ENCODE measurements at places on chromosomes 12 and 14. TPM values are rescaled to one million over a fixed set of nuclear protein-coding genes. Genes with fewer than 3 reads are reported as not detected.

DNA sequence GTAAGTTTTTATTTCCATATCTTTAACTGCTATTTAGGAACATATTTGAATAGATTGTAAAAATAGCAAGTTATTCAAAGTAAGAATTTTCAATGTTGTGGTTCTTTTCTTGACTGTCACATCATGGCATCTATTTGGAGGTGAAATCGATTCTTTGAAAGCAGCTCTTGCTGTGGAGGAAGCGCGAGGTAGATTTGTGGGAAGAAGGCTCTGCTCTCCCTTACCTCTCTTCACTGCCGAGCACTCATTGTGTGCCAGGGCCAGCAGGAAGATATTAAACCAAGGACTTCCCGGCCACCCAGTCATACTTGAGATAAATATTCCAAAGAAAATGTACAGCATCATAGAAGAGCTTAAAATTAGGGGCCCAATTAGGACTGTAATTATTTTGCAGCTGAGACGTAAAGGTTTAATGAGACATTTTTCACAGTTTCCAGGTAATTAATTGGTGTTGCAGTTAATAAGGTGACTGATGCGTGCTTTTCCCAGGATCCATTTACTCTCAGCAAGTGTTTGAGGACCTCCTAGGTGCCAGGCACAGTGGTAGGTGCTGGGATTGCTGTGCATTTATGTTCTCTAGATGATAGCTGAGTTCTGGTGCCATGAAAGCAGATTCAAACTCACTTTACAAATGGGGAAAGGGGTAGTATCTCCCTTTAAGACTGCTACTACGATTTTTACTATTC is 89.2 kb upstream of the DYNC1H1 start:
- peaks cover 95% of the 10 kb centered on the region for H3K4me1 ChIP-seq
- H3K27me3 ChIP-seq = no peaks in the 10 kb centered on the region
- no peak overlapping the region for H3K4me3 ChIP-seq
- H3K27ac ChIP-seq = peak overlapping the region; percentile 65

DNA sequence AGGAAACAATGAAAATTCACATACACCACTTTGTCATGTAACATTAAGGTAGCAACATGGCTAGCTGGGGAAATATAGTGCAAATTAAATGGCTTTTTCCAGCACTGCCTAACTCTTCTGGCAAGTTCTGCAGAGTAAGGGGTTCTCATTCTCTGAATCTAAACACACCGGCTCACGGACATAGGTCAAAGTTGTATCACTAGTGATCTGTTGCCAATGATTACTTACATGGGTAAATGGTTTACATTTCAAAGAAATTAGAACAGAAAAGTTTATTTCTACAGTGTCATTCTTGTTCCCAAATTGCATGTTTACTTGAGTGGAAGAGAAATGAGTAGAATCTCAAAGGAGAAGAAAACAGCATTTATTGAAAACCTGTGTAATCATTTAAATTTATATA is 381.9 kb downstream of the PRKD1 start:
- no peak overlapping the region for H3K4me3 ChIP-seq
- H3K36me3 ChIP-seq = no peaks in the 10 kb centered on the region
- no peaks in the 10 kb centered on the region for H3K27me3 ChIP-seq
- no peaks in the 10 kb centered on the region for H3K4me1 ChIP-seq

GRCh38 chr14:72552236-72552635 is 341.7 kb downstream of the DPF3 start:
- H3K36me3 ChIP-seq = no peaks in the 10 kb centered on the region
- H3K27ac ChIP-seq = no peak overlapping the region
- no peaks in the 10 kb centered on the region for H3K27me3 ChIP-seq
- no peaks in the 10 kb centered on the region for H3K4me1 ChIP-seq
- H3K4me3 ChIP-seq = no peak overlapping the region

DNA sequence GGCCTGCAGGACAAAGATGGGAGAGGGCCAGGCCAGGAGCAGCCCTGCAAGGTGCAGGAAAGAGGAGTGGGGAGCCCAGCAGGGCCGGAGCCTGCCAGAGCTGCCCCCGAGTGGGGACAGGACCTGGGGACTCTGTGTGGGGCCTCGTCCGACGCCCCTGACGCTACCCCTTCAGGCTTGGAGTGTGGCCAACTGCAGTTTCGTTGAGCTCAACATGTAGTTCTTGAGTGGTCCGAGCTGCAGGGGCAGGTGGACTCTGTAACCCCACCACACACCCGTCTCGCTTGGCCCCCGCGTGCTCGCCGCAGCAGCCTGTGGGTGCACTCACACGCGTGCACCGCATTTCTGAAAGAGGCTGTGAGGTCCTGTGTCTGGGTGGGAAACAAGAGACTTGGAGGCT is 2.0 kb downstream of the ASPG start:
- H3K27me3 ChIP-seq = peaks cover 5% of the 10 kb centered on the region
- H3K4me3 ChIP-seq = no peak overlapping the region
- no peak overlapping the region for H3K27ac ChIP-seq
- H3K4me1 ChIP-seq = no peaks in the 10 kb centered on the region

DNA sequence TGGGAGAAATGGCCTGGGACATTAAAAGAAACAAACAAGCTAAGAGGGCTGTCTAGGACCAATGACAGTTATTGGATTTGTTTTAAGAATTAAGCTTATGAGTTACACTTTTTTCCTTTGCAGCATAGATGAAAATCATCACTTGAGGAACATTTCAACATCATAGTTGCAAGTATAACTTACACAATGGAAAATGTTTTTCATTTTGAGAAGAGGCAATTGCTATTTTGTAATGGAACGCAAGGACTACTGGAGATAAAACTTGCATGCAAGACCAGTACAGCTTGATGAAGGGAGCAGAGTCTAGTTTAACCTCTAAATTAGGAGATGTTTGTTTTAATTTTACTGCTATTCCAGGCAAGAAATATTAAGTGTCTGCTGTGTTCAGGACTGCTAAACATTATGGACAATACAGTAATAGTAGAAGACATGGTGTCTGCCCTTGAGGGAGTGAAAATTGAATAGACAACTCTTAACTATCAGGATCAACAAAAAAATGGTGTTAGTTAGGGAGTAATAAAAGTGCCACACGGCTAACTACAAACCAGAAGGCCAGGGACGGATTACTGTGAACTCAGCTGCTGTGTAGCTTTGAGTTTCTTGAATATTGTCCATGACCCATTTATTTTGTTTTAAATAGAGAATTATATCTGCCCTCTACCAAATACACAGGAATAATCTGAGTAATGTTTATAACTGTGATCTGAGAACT is 374.5 kb downstream of the RAD51B start:
- no peak overlapping the region for H3K27ac ChIP-seq
- DNase-seq = no peak
- no peaks in the 10 kb centered on the region for H3K36me3 ChIP-seq
- no peak overlapping the region for H3K4me3 ChIP-seq

DNA sequence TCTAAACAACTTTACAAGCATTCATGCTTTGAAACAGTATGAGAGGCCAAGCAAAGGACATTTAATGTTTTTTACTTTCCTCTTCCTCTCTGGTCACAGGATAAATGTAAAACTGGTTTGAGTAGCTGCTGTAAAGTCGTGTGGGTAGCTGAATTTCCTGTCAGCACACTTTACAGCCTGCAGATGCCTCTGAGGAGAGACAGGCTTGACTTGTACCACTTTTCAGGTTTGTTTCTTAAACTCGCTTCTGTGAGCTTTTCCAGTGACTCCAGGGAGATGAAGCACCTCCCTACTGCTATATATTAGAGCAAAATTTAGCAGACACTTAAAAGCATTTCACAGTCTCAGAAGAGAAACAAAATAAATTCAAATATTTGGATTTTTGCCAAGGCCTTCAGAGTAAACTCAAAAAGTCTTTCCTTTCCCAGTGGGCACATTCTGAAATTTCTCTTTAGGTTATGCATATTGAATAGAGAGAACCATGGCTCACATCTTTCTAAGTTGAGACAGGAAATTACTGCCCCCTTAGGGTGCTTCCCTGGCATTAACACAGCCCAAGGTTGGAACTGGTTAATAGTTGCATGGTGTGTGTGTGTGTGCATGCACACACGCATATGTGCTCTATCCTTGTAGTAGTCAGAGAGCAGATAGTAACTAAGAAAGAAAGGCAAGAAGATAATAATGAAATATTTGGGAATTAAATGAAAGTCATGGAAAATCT is 557.3 kb upstream of the MIS18BP1 start:
- no peak overlapping the region for H3K4me3 ChIP-seq
- no peaks in the 10 kb centered on the region for H3K36me3 ChIP-seq
- DNase-seq = no peak
- no peaks in the 10 kb centered on the region for H3K27me3 ChIP-seq
- H3K27ac ChIP-seq = no peak overlapping the region
- H3K4me1 ChIP-seq = no peaks in the 10 kb centered on the region

DNA sequence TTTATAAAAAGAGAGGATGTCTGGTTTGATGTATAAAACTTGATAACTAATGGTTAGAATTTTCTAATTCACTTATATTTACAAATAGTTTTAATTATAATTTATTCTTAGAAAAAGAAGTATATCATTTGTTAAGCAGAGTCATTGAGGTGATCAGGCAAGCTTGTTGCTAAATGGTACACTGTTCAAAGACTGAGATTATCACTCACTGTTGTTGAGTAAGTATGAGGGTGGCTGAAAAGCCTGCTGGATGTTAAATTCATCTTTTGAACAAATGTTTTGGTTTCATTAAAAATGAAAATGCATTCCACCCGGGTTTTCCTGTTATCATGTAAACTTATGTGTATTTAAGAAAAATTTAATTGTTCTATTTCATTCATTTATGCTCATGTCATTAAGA is 451.8 kb downstream of the ADAMTS20 start:
- H3K4me3 ChIP-seq = no peak overlapping the region
- DNase-seq = no peak
- no peak overlapping the region for H3K27ac ChIP-seq
- no peaks in the 10 kb centered on the region for H3K27me3 ChIP-seq
- H3K4me1 ChIP-seq = no peaks in the 10 kb centered on the region

- H3K4me3 ChIP-seq = no peak overlapping the region
- no peaks in the 10 kb centered on the region for H3K36me3 ChIP-seq
- no peak for DNase-seq
- no peak overlapping the region for H3K27ac ChIP-seq
- no peaks in the 10 kb centered on the region for H3K4me1 ChIP-seq
- no peaks in the 10 kb centered on the region for H3K27me3 ChIP-seq
These were observed 21.1 kb upstream of the CORO1C start for GRCh38 chr12:108752387-108752786.

- DNase-seq = no peak
- H3K27ac ChIP-seq = no peak overlapping the region
- no peaks in the 10 kb centered on the region for H3K36me3 ChIP-seq
- no peaks in the 10 kb centered on the region for H3K27me3 ChIP-seq
These were observed 115.3 kb upstream of the CPSF6 start for GRCh38 chr12:69123919-69124638.

GRCh38 chr14:90883782-90884181 is 67.6 kb upstream of the TTC7B start:
- no peaks in the 10 kb centered on the region for H3K36me3 ChIP-seq
- H3K4me3 ChIP-seq = no peak overlapping the region
- no peaks in the 10 kb centered on the region for H3K27me3 ChIP-seq
- no peak for DNase-seq
- H3K27ac ChIP-seq = no peak overlapping the region

Gene PIWIL1
- not detected for polyA plus RNA-seq

Gene GPR84
- not detected for polyA plus RNA-seq

Gene LTA4H
- polyA plus RNA-seq = 59.3 TPM
